ENCODE measurements at places on chromosomes 16 and 17.

- no peak for DNase-seq
Observed at GRCh38 chr17:15249487-15249886, 15.6 kb downstream of the PMP22 start.

- DNase-seq, result no peak
Observed at GRCh38 chr17:10226930-10227695, 28.7 kb upstream of the GAS7 start.

- DNase-seq, result no peak
Observed at GRCh38 chr17:78725448-78726021, 56.5 kb downstream of the CYTH1 start.

DNA sequence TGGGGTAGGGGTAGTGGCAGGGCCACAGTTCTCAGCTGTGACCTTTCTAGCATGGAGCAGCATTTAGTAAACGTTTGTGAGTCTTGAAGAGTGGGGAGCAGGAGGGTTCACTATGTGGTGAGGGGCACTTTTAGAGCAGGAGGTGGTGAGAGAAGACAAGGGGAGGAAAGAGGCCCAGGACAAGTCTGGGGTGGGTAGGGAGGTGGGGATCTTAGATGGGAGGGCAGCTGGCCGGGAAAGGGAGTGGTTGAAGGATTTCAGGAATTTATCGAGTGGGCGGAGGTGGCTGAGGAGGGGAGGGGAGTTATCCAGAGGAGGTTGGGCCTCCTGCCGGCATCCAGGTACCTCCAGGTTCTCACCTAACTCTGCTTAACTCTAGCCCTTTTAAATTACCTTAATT is 1.9 kb downstream of the CLEC16A start:
- no peak for DNase-seq

- peak; percentile 92 for DNase-seq
Observed at GRCh38 chr16:84819644-84820304, at the start of gene CRISPLD2. TSS of gene CRISPLD2 (plus strand) at chr16:84819985. CDS start at chr16:84838496, 18,511 bp downstream.

DNA sequence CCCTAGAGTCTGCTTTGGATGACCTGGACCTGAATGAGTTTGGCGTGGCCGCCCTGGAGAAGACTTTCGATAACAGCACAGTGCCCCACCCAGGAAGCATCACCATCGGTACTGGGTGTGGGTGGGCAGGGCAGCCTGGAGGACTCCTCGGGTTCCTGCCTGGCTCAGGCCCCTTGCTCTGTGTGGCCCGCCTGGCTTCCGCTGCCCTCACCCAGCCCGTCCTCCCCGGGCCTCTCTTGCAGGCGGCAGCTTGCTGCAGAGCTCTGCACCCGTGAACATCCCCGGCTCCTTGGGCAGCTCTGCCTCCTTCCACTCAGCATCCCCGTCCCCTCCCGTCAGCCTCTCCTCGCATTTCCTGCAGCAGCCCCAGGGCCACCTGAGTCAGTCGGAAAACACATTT is 24.5 kb downstream of the UNC13D start:
- no peak for DNase-seq

- no peak for DNase-seq
Observed at GRCh38 chr16:60206516-60206915, 1472.4 kb upstream of the GOT2 start.

DNA sequence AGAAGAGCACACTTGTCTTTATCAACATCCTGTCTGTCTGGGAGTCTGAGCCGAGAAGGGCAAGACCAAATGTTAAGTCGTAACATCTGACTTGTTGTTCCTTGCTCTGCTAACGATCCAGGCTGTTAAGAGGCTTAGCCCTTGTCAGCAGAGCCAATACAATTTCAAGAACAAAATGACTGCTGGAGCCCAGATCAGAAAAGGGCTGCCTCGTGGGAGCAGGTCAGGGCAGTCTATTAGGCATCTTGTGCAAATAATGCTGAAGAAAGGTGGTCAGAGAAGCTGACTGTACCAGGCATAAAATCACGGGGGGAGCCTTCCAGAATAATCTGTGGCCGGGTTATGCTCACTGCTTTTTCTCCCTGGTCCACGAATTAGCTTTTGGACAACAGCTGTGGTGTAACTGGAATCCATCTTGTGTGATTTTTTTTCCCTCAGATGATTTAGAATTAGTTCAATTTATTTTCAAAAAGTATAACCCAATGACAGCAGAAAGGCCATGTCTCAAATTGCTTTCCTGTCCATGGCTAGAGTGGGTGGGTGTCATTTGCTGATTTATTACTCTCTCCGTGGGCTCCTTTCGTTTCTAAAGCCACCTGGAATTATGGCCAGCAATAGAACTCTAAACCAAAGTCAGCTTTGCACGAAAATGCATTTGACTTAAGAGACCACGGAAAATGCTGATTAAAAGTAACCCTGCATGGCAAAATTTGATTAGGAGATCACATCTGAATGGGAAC is 221.1 kb upstream of the HSBP1 start:
- DNase-seq, result no peak

GRCh38 chr17:4038076-4038475 is 73.8 kb upstream of the ATP2A3 start:
- no peak for DNase-seq

- no peak for DNase-seq
Observed at GRCh38 chr16:27676839-27677238, 126.9 kb downstream of the KATNIP start.

DNA sequence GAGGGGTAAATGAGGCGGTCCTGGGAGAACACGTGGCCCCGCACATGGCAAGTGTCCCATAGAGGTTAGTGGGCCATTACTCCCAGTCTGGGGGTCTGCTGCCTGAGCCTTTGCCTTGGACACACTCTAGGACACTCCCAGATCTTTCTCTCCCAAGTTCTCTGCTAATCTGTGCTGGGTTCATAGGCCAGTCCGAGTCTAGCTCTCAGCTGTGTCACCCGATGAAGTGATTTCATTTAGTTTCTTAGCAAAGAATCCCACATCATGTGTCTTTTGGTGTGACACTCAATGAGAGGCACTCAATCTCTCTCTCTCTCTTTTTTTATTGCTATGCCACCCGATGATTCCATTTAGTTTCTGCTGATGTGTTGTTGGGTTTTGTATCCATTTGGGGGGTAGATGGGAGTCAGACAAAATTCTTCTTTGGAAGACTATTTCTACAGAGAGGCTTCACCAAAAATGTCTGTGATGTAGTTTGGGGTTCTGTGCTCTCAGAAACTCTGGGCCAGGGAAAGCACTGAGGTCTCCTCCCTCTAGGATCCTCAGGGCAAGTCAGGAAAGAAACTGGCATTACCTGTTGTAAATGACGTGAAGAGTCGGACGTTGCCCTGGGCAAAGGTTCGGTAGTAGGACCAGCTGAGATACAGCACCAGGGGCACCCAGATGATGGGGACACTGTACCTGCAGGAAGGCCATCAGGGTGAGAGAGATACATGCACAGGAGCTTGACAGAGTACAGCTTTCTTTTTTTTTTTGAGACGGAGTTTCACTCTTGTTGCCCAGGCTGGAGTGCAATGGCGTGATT is 25.2 kb upstream of the MLKL start:
- DNase-seq, result no peak

- DNase-seq, result no peak
Observed at GRCh38 chr17:27485125-27485524, 28.9 kb downstream of the KSR1 start.

- DNase-seq, result no peak
Observed at GRCh38 chr16:16163109-16163508, 60.2 kb downstream of the ABCC6 start.

DNA sequence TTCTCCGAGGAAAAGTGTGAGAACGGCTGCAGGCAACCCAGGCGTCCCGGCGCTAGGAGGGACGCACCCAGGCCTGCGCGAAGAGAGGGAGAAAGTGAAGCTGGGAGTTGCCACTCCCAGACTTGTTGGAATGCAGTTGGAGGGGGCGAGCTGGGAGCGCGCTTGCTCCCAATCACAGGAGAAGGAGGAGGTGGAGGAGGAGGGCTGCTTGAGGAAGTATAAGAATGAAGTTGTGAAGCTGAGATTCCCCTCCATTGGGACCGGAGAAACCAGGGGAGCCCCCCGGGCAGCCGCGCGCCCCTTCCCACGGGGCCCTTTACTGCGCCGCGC is at the start of gene ERBB2:
Gene ERBB2, plus strand, starts transcription at position 247 of the 330 bp plus-strand sequence. CDS start 175 bp downstream, outside the sequence.
- no peak for DNase-seq

All from NCI-H345 (cell line).